Skin of body (tissue), 3 donors: ENCODE measurements at places on chromosomes 2 and 18.

- DNase-seq, result no peak
Measured at GRCh38 chr2:6492573-6492972, 373.1 kb downstream of the CMPK2 start.

- DNase-seq, result no peak
Measured at GRCh38 chr18:49014605-49015267, 64.0 kb upstream of the SMAD7 start.

- DNase-seq, result peak; percentile 68
Measured at GRCh38 chr2:88159955-88160415, 10.2 kb upstream of the THNSL2 start.

- DNase-seq, result no peak
Measured at GRCh38 chr2:241218131-241219029, 29.9 kb downstream of the ANO7 start.

- no peak for DNase-seq
Measured at GRCh38 chr2:117716505-117716904, 98.0 kb upstream of the DDX18 start.

DNA sequence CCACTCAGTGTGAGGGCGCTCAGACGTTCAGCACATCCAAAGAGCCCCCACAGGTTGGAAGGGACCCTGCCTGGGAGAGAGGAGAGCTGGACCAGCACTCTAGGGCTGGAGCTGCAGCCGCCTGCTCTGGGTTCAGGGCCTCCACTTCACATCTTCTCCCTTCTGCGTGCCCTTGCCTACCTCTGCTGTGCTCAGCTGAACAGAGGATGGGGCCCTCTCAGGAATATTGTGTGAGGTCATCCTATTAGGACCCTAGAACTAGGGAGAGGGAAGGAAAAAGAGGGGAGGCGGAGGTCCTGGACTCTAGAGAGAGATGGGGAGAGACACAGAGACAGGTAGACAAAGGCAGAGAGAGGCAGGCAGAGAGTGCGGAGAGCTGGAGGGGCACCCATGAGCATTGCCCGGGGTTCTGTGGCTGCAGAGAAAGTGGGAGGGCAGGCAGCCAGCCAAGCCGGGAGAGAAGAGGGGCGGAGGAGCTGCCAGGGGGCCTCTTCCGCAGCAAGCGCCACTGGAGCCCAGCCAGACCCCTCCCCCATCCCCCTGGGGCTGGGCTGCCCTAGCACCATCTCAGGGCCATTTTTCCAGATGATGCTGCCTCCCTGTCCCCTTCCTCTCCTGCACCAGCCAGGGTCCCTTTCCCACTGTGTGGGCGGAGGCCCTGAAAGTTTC is 8.3 kb upstream of the TNS1 start:
- no peak for DNase-seq

- no peak for DNase-seq
Measured at GRCh38 chr18:354003-354402, 86.2 kb upstream of the THOC1 start.

- DNase-seq, result peak; percentile 53
Measured at GRCh38 chr2:240250985-240251847, 110.8 kb upstream of the OTOS start.

- DNase-seq, result no peak
Measured at GRCh38 chr2:179812501-179812900, 48.9 kb downstream of the ZNF385B start.

GRCh38 chr2:3238951-3239841 is 138.4 kb downstream of the EIPR1 start:
- DNase-seq, result no peak

GRCh38 chr2:69791045-69791444 is 38.4 kb upstream of the GMCL1 start:
- peak; percentile 31 for DNase-seq

DNA sequence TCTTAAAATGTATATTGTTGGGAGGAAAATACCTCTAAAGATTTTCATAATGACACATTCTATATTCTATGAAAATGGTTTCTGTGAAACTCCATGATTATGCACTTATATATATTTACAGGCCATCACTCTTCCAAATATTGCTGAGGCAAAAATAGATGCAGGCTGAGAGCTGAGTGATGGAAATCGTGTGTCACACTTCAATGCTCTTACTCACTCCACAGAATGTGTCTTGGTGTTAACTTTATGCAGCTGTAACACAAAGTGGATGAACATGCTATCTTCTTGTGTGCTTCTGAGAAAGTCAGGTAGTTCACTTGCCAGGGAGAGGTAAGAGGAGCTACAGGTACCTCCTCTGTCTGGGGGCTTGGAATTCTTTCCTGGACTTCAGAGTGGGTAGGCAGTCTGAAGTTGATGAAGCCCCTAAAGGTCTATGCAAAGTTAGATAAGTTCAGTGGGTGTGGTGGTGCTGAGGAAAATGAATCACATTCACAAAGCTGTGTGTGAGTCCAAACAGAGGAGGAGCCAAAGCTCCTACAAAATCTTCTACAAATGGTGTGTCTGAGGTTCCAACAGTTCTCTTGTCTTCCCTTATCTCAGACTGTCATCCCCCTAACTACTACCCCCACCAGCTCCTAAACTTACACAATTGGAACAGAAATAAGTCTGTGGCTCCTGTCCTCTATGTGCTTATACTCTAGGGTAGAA is 74.2 kb upstream of the ST6GAL2 start:
- DNase-seq, result no peak

GRCh38 chr2:240604291-240604938 is 17.9 kb downstream of the CAPN10 start:
- DNase-seq, result no peak

DNA sequence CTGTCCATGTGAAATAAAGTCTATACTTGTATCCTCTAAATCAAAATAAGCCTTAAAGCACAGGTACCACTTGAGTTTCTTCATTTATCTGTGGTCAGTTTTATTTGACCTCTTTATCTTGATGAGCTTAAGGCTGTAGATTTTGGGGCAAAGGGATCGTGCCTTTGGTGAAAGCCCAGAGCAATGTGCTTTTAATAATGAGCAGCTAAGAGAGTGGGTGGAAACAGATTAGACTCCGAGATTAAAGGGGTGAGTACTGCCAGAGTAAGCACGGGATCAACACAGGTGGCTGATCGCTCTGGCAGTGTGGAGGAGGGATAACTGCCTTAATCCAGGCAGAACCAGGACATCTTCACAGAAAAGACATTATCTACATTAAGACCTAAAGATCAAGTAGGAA is 280.4 kb downstream of the TDRD15 start:
- no peak for DNase-seq

DNA sequence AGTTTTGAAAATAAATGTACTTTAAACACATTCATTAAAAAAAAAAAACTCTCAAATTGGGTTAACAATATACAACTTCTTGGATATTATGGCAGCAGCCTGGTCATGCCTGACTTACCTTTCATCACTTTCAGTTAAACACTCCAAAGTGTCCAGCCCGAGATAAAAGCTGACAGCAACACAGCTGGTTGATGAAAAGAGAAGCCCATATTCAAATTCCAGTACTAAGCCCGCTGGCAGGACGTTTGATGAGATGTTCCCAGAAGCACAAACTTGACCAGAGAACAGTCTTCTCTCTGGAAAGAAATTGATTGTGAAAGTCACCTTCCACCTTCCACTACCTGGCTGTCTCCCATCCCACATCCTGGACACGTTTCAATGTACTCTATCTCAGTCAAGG is 586.3 kb downstream of the TDRD15 start:
- no peak for DNase-seq

- DNase-seq, result no peak
Measured at GRCh38 chr2:151619337-151619989, 114.8 kb downstream of the NEB start.

GRCh38 chr18:77632758-77633157 is 383.1 kb downstream of the GALR1 start:
- no peak for DNase-seq

GRCh38 chr2:175576270-175576669 is 394.8 kb upstream of the ATP5MC3 start:
- no peak for DNase-seq

GRCh38 chr2:68819556-68819955 is 51.6 kb downstream of the BMP10 start:
- DNase-seq, result no peak

GRCh38 chr2:197674591-197674990 is 796 bp downstream of the RFTN2 start:
- DNase-seq, result peak; percentile 43

- DNase-seq, result no peak
Measured at GRCh38 chr2:112724591-112725525, 4.0 kb downstream of the NT5DC4 start.

GRCh38 chr2:238106698-238107524 is 6.8 kb downstream of the ESPNL start:
- DNase-seq, result no peak

GRCh38 chr2:215654148-215654819 is 218.4 kb upstream of the FN1 start:
- DNase-seq, result peak; percentile 72

GRCh38 chr2:163768881-163769695 is 33.3 kb upstream of the FIGN start:
- no peak for DNase-seq

DNA sequence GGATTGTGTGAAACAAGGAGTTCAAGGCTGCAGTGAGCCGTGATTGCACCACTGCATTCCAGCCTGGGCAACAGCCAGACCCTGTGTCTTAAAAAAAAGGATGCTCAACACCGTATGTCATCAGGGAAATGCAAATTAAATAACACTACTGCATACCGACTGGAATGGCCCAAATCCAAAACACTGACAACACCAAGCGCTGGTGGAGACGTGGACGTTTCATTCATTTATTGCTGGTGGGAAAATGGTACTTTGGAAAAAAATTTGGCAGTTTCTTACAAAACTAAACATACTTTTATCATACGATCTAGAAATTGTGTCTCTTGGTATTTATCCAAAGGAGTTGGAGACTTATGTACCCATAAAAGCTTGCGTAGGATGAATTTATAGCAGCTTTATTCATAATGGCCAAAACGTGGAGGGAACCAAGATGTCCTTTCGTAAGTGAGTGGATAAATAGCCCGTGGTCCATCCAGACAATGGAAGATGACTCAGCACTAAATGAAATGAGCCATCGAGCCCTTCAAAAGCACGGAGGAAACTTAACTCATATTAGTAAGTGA is 24.2 kb downstream of the NEU4 start:
- DNase-seq, result no peak

GRCh38 chr18:36212301-36213171 is 25.2 kb downstream of the MOCOS start:
- DNase-seq, result no peak

- peak; percentile 49 for DNase-seq
Measured at GRCh38 chr18:43571078-43571689, 293.9 kb upstream of the SYT4 start.

DNA sequence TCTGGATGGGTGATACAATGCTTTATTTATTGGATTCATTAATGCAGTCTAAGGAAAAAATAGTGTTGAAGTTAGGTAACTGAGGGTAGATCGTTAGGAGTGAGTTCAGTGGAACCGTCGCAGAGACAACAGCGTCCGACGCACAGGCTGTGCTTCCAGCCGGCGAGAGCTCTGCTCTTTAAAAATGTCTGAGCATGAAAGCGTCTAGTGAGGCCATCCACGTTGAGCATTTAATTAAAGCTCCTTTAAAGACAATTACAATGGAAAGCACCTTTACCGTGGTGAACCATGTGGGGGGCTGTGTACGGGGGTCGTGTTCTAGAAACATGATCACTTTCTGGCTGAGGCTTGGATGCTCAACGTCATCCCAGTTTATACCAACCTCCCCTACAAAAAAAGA is 822.7 kb downstream of the GALR1 start:
- DNase-seq, result no peak

DNA sequence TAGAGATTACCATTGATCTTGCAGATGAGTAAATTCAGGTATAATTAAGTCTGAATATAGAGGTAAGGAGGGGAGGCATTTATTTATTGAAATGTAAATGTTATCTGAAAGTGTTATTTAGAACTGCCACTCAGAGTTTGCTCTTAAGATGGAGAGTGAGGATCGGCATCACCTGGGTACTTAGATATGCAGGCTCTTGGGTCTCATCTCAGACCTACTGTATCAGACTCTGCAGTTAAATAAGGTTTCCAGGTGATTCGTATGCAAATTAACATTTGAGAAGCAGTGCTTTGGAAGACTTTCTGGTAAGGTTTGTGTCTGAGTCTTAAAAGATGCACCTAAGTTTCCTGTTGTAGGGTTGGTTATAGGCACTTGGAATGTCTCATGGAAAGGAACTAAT is 9.2 kb downstream of the HTR2B start:
- no peak for DNase-seq

GRCh38 chr18:3671176-3671575 is 221.2 kb downstream of the TGIF1 start:
- no peak for DNase-seq

GRCh38 chr18:74128159-74128558 is 19.5 kb downstream of the FBXO15 start:
- no peak for DNase-seq

GRCh38 chr2:109537565-109538222 is 76.1 kb downstream of the SEPTIN10 start:
- no peak for DNase-seq

DNA sequence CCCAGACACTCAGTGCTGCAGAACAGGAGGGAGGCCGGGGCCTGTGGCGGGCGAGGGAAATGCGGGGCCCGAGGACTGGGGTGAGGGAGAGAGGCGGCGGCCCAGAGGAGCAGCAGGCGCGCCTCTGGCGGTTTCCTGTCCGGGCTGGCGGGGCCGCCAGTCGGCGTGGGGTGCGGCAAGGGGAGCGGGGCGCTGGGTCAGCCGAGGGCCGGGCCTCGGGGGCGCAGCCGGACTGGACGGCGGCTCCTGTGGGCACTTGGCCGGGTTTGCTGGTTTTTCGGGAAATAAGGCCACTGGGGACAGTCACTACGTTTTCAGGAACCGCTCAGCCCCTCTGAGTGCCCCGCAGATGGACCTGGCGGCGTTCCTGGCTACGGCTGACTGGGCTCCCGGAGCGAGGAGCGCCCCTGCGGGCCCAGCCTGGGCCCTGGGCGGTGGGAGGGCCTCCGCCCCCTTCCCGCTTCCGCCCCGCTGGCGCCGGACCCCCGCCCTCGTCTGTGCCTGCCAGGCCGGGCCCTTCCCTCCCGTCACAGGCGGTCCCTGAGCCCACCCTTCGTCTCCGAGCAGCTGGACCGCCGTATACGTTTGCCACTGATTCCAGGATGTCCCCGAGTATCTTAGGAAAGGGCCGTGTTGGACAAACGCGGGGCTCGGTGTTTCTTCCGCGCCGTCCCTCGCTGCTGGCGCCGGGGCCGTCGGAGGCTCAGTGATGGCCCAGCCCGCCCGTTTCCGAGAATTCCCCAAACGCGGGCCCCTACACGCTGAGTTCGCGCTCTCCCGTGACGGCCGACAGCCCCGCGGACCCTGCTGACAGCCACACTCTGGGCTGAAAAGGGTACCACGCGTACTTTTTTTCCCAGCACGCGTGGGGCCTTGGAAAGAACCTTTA is 84.6 kb downstream of the FAM210A start:
- no peak for DNase-seq
